NT2/D1 (cell line): ENCODE measurements at places on chromosomes 6 and 20.

DNA sequence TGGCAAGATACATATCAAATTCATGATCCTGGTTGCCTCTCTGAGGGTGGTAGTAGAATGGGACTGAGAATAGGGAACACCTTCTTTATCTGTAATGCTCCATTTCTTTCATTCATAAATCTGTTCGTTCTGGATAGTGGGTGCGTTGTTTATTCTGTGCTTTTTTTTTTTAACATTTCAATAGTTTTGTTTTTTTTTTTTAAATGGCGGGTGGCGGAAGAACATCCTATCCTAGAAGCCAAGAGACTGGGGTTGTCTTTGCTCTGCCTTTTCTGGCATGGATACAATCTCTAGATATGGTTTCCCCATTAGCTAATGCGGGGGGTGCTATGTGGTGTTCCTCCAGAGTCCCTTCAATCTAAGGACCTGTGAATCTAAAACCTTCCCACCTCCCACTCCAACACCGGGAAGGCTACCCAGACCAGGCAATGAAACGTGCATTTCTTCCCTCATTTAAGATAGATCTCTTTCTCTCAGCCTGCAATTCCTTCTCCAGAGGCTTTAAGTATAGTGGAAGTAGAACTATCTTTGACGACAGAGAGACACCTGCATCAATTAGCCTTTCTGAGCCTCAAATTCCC is 883 bp upstream of the CCDC28A start:
- no peak for DNase-seq

- DNase-seq: no peak
Measured at GRCh38 chr6:9405369-9405768, 970.0 kb upstream of the SLC35B3 start.

DNA sequence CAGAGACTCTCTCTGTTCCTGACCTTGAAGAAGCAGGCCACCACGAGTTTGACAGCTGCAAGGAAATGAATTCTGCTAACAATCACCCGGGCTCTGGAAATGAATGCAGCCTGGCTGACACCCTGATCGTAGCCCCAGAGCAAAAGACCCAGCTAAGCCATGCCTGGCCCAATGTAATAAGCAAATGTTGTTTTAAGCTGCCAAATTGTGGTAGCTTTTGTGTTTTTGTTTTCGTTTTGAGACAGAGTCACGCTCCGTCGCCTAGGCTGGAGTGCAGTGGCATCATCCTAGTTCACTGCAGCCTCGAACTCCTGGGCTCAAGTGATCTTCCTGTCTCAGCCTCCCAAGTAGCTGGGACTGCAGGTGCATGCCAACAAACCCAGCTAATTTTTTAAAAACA is 3.3 kb upstream of the OXT start:
- DNase-seq: no peak

- DNase-seq: no peak
Measured at GRCh38 chr6:77425671-77426070, 37.6 kb downstream of the HTR1B start.

GRCh38 chr20:3000852-3001523 is 42.4 kb upstream of the GNRH2 start:
- peak; percentile 39 for DNase-seq

DNA sequence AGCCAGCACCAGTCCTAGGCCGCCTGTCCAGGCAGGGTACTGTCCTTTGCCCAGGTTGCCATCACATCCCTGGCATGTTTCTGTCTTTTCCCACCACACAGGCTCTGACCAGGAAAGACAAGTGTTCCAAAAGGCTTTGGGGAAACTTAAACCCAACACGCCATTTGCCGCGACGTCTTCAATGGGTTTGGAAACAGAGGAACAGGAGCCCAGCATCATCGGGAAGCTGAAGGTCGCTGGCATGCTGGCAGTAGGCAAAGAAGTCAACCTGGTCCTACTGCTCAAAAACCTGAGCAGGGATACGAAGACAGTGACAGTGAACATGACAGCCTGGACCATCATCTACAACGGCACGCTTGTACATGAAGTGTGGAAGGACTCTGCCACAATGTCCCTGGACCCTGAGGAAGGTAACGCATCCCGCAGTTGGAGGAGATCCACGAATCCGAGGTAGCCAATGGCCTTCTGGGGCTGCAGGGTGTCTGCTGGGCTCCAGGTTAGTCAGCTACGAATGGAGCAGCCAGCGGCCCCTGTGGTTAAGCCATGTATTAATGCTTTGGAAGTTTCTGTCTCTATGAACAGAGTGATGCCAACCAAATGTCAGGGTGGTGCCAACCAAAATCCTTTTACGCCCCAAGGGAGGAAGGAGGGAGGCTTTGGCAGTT is 36.2 kb downstream of the TGM3 start:
- DNase-seq: no peak

DNA sequence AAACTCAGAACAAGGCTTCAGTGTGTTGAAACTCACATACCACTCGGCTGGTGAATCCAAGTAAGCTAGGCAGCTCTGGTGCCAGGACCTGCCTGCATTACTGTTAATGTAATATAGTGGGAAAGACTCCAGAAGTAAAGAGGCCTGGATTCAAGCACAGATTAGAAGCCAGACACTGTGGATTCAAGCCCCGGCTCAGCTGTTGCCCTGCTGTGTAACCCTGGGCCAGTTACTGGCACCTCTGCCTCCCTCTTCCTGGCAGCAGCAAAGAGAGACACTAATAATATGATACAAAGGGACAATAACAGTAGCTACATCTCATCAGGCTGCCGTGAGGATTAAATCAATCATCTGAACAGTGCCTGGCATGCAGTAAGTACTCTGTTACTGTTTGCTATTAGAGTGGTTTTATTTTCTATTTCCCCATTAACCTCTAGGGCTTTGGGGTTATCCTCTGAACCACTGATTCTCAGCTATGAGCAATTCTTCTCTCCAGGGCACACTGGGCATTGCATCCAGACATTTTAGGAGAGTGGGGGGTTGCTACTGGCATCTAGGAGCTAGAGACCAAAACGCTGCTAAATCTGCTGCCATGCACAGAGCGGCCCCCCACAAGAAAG is 92.9 kb downstream of the ZMYND8 start:
- no peak for DNase-seq

GRCh38 chr6:167735084-167735950 is 91.4 kb upstream of the AFDN start:
- DNase-seq: no peak

DNA sequence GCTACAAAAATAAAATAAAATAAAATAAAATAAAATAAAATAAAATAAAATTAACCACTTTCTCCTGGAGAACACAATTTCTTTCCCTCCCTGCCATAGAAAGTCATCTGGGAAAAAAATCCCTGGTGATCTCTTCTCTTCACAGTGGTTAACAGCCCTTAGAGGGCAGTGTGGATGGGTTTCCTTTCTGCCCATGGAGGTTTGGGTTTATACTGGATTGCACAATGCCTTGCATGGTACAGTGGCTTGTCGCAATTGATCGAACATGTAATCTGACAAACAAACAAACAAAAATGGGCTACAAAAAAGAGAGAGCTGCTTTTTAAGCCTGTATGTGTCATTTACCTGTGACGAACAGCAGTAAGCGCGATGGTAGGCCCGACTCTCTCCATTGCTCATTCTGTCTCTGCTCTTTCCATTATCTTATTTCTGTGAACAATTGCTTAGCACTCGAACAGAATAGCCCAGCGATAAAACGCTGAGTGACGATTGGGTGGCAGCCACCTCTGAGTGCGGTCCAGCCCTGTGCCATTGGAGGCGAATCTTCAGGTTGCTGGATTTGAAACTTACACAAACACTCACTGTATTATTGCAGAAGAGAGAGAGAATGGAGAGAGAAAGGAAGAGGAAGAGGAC is 166.1 kb downstream of the CD83 start:
- DNase-seq: no peak

DNA sequence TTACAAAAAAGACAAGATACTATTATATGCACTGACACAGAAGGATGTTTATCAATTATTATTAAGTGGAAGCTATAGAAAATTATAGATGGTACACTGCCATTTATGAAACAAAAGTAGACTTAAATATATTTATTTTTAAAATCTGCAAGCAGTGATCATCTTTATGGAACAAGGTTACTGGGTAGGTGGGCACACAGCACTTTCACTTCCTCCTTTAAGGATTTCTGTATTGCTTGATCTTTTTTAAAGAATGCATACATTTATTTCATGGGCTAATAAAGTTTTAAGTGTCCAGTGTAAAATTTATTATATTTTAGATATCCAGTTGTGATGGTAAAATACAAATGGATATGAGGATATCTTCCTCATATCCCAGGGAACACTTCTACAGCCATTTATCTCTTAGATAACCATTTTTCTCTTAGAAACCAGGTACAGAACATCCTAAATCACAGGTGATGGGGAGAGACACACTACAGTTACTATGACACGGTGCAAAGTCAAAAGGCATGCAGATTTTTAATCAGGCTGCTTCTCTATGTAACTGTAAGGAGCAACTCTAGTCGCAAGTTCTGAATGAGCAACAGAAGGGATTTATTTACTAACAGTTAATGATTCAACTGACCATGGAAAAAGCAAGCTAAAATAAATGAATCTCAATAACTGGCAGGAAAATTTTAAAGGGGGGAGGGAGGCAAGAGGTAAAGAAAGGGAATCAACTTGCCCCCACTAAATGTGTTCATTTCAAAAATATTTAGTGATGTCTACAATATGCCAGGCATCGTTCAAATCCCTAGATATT is 2.2 kb downstream of the FBXL4 start:
- no peak for DNase-seq
